DMS79 treated with DMSO at 0.1 percent for 48 hours (cell line): ENCODE measurements at places on chromosomes 2 and 18.

GRCh38 chr2:121372082-121372481 lies 87.1 kb upstream of the TFCP2L1 start:
- DNase-seq = no peak

- DNase-seq = no peak
Observed at GRCh38 chr2:12702168-12703121, 14.3 kb upstream of the TRIB2 start.

DNA sequence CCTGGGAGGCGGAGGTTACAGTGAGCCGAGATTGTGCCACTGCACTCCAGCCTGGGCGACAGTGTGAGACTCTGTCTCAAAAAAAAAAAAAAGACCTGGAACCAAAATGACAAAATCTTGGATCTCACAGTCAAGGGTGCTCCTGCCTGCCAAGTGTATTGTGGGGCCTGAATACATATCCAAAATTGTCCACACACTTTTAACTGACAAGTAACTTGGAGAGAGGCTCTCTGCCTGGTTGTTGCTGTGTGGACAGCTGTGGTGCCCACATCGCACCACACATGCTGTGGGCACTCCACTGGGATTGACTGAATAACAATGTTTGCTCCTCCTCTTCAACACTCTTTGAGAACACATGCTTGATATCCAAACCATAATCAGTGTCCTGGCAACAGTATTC lies 117.6 kb upstream of the REV1 start:
- peak; percentile 63 for DNase-seq

DNA sequence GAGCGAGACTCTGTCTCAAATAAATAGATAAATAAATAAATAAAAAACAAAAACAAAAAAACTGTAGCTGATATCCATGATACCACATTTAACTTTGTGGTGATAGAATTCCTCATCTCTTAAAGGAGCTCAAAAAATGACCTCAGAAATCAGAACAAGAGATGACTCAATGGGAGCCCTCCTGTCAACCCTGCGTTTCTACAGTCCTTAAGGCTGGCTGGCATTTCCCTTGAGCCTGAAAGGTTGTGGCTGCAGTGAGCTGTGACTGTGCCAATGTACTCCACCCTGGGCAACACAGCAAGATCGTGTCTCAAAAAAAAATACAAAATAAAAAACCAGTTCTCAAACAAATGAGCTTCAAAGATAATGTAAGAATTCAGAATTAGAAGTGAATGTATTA lies 40.4 kb downstream of the CHST9 start:
- no peak for DNase-seq
